ENCODE measurements at places on chromosomes 13 and 19. TPM values are rescaled to one million over a fixed set of nuclear protein-coding genes. Genes with fewer than 3 reads are reported as not detected.

- DNase-seq = peak; percentile 45
Measured at GRCh38 chr13:94711561-94712286, 621 bp downstream of the SOX21 start.

GRCh38 chr19:13537454-13537853 is 31.2 kb upstream of the CACNA1A start:
- DNase-seq = no peak

Gene EPS8L1
- total RNA-seq = 114 TPM

DNA sequence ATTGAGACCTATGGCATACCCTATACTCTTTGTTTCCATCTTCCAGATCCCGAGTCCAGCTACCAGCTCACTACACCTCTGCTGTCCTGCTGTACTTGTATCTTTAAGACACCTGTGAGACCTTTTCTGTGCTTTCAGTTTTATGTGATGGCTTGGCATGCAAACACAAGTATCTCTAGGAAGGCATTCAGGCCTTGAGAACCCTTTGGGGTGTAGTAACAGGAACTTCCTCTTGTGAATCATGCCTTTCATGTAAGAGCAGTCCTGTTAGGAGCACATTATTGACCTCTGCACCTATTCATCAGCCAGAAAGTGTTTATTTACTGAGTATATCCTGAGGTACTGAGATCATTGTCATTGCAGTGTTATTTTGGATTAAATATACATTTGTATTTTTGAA is 87.0 kb upstream of the HTR2A start:
- no peak for DNase-seq

- no peak for DNase-seq
Measured at GRCh38 chr19:45712699-45713067, 18.0 kb downstream of the FBXO46 start.

Gene XAB2
- 32.8 TPM for total RNA-seq

DNA sequence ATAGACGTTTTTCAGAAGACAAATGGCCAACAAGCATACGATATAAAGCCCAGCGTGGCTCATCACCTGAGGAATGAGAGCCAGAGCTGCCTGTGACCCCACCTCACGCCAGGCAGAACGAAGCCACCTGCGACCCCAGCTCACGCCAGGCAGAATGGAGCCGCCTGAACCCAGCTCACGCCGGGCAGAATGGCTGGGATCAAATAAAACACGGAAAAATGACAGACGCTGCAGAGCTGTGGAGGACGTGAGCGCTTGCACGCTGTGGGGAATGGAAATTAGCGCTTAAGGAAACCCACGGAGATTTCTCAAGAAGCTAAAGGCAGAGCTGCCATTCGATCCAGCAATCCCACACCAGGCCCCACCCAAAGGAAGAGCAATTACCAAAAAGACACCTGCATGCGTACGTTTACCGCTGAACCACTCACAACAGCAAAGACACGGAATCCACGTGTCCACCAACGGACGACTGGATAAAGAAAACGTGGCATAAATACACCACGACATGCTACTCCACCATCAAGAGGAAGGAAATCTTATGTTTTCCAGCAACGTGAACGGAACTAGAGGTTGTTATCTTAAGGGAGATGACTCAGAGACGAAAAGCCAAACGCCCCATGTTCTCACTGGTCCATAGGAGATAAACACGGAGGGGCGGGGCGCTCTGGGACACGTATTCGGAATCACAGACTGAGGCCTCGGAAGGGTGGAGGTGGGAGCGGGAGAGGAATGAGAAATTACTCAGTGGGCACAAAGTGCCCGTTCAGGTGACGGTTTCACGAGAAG is 30.7 kb upstream of the C13orf46 start:
- DNase-seq = peak; percentile 7

GRCh38 chr19:18196511-18196845 is 3.5 kb downstream of the MPV17L2 start:
- no peak for DNase-seq

GRCh38 chr19:6252066-6252465 is 27.7 kb downstream of the MLLT1 start:
- no peak for DNase-seq

DNA sequence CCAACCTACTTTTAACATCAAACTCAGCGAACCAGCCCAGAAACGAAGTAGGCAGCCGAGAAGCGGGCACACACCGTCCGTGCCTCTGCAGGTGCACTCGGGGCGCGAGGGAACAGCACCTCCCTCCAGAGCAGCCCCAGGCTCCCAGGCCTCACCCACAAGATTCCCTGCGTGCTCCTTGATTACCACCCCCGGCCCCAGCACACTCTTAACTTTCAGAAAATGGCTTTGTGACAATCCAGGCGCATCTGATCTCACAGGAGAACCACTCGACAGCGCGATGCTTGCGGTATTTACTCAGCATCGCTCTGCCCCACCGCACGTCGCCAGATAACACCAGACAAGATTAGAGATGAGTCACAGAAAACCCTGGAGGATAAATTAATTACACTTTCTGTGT is 134.9 kb upstream of the SPACA7 start:
- DNase-seq = no peak

DNA sequence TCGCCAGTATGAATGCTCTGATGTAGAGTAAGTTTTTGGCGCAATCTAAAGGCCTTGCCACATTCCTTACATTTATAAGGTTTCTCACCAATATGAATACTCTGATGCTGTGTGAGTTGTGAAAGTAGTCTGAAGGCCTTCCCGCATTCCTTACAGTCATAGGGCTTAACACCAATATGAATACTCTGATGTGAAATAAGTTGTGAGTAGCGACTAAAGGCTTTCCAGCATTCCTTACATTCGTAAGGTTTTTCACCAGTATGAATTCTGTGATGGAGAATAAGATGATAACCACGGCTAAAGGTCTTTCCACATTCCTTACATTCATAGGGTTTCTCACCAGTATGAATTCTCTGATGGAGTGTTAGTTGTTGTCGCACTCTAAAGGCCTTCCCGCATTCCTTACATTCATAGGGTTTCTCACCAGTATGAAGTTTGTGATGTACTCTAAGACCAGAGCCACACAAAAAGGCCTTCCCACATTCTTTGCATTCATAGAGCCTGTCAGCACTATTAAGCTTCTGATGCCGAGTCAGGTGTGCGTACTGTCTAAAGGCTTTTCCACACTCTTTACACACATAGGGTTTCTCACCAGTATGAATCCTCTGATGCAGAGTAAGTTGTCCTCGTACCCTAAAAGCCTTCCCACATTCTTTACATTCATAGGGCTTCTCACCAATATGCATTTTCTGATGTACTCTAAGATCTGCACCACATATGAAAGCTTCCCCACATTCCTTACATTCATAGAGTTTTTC is 14.1 kb upstream of the ZFP14 start:
- no peak for DNase-seq

GRCh38 chr13:36571444-36571843 is 102.4 kb upstream of the SERTM1 start:
- no peak for DNase-seq

- peak; percentile 59 for DNase-seq
Measured at GRCh38 chr13:24053519-24054251, 106.8 kb upstream of the SPATA13 start.

Data from glutamatergic neuron (in vitro differentiated cells).